ENCODE measurements at places on chromosomes 1 and 21.
A peak's percentile ranks its signal among the peaks of the same experiment; 100 is the strongest.

DNA sequence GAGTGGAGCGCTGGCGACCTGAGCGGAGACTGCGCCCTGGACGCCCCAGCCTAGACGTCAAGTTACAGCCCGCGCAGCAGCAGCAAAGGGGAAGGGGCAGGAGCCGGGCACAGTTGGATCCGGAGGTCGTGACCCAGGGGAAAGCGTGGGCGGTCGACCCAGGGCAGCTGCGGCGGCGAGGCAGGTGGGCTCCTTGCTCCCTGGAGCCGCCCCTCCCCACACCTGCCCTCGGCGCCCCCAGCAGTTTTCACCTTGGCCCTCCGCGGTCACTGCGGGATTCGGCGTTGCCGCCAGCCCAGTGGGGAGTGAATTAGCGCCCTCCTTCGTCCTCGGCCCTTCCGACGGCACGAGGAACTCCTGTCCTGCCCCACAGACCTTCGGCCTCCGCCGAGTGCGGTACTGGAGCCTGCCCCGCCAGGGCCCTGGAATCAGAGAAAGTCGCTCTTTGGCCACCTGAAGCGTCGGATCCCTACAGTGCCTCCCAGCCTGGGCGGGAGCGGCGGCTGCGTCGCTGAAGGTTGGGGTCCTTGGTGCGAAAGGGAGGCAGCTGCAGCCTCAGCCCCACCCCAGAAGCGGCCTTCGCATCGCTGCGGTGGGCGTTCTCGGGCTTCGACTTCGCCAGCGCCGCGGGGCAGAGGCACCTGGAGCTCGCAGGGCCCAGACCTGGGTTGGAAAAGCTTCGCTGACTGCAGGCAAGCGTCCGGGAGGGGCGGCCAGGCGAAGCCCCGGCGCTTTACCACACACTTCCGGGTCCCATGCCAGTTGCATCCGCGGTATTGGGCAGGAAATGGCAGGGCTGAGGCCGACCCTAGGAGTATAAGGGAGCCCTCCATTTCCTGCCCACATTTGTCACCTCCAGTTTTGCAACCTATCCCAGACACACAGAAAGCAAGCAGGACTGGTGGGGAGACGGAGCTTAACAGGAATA is 4.2 kb downstream of the TFAP2E start:
- peak; percentile 31 for DNase-seq

DNA sequence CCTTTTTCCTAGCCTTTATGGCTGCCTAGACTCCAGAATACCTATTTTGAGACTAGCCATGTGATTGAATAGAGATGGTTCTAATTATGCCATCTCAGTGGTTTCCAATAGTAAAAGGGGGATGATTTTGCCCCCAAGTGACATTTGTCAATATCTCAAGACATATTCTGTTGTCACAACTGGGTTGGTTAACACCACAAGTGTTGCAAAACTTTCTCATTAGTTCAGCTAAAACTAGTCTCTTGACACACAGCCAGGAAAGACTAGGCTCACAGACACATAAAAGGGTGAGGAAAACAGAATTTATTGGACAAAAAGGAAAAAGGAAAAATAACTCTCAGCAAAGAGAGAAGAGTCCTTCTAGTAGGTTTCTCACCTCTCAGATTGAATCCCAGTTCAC is 39.9 kb upstream of the GBP5 start:
- DNase-seq: no peak

GRCh38 chr21:44090325-44090724 is 16.9 kb upstream of the PWP2 start:
- DNase-seq: no peak

DNA sequence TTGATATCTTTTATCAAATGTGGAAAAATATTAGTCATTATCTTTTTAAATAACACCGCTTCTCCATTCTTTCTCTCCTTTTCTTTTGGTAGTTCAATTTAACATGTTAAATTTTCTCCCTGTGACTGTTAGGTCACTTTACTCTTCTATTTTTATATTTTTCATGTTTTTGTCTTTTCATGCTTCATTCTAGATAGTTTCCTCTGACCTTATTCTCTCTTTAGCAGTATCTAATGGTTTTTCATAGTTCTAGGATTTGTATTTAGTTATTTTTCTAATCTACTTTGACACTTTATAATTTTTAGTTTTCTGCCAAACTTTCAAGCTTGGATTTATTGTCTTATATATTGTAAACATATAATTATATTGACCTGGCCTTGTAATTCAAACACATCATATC is 116.0 kb downstream of the RASAL2 start:
- DNase-seq: no peak
